Neural progenitor cell (in vitro differentiated cells): ENCODE measurements at places on chromosomes 1 and 21. TPM values are rescaled to one million over a fixed set of nuclear protein-coding genes. Genes with fewer than 3 reads are reported as not detected.

DNA sequence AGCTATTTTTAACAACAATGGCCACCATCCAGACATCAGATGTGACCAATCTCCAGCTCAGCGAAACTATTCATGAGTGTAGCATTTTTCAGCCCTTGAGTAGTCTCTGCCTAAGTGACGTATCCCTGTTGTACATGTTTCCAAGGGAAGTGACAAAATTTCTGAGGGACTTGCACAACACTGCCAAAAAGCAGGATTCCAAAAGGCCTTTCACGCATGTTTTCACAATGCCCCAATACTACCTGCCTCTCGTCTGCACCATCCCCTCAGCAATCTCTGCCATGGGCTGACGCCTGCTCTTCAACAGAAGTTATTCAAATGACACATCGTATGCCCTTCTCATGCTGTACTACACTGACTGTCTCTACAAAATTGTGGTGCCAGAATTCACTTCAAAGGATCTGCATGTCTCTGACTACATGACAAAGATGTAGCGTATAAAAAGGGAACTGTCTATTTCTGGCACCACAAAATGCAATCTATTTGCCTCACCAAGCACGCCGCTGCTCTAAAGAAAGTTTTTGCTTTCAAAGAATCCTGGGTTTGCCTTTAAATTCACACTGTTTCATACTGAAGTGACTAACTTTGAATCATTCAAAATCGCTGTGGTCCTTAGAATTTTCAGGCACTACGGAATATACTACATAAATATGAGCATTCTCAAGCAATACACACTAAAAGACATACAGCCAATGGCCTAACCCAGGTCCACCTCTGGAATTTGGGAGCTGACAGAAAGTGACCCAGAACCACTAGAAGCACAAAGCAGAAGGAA, 32.9 kb downstream of the JAK1 start:
- no peaks in the 10 kb centered on the region for H3K27me3 ChIP-seq
- no peak overlapping the region for H3K4me3 ChIP-seq
- DNase-seq: no peak
- H3K4me1 ChIP-seq: peaks cover under 1% of the 10 kb centered on the region
- H3K27ac ChIP-seq: no peak overlapping the region

DNA sequence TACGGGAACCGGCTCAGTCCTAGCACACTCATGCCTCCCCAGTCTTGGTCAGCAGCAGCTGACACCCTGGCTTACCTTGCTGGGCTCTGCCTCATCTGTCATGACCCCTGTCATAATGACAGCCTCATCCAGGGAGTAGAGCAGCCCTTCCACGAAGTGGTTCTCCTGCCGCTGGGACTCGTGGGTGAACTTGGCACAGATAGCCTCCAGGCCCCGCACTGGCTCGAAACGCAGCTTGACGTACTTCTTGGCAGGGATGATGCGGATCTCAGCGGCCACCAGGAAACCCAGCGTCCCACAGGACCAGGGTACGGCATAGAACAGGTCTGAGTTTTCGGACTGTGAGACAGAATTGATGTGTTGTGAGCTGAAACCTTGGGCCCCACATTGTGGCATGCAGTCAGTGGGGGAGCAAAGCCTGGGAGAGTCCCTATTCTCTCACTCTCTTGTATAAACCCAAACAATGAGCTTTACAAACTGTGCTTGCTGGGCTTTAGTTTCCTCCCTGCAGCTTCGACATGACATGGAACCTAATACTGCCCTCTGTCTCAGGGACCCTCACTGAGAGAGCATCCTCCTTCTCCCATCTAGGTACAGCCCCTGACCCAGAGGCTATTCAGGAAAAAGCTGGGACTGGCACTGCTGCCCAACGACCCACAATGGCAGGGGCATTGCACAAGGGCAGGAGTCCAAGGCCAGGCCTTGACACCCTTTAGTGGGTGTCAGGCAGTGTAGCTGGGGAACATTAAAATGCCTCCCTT, 15.5 kb downstream of the DHCR24 start:
- H3K27ac ChIP-seq: no peak overlapping the region
- H3K4me1 ChIP-seq: peaks cover 10% of the 10 kb centered on the region
- peaks cover 19% of the 10 kb centered on the region for H3K36me3 ChIP-seq
- H3K4me3 ChIP-seq: no peak overlapping the region
- no peak for DNase-seq

ADAMTS1 gene
- total RNA-seq: 6.7 and 7.5 TPM in 2 replicates

- DNase-seq: no peak
- H3K4me3 ChIP-seq: no peak overlapping the region
- H3K4me1 ChIP-seq: no peaks in the 10 kb centered on the region
- H3K36me3 ChIP-seq: no peaks in the 10 kb centered on the region
- no peak overlapping the region for H3K27ac ChIP-seq
Observed at GRCh38 chr1:116106646-116107045, 4.6 kb upstream of the MAB21L3 start.

DNA sequence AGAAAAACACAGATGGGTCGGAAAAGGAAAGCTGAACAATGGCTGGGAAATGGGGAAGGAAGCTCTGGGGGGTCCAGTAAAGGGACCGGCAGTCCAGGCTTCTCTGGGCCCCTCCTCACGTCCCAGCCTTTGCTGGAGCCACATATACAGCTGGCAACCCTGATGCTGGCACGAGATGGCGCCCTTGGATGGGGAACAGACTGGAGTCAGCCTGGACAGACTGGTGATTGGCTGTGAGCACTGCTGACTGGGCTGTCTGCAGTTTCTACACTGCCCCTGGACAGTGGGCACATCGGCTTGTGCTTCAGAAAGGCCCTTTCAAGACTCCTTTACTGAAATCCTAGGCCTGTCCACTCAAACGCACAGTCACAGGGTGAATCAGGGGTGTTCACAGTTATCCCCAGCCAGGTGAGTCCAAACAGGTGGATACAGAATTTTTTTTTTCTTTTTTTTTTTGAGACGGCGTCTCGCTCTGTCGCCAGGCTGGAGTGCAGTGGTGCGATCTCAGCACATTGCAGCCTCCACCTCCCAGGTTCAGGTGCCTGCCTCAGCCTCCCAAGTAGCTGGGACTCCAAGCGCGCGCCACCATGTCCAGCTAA, 31.1 kb upstream of the ZBTB40 start:
- H3K36me3 ChIP-seq: no peaks in the 10 kb centered on the region
- DNase-seq: peak; percentile 89
- H3K4me3 ChIP-seq: no peak overlapping the region
- H3K27me3 ChIP-seq: peaks cover 6% of the 10 kb centered on the region
- H3K4me1 ChIP-seq: no peaks in the 10 kb centered on the region
- no peak overlapping the region for H3K27ac ChIP-seq

GRCh38 chr21:29221253-29221744, 77.4 kb upstream of the BACH1 start:
- H3K4me3 ChIP-seq: no peak overlapping the region
- no peak overlapping the region for H3K27ac ChIP-seq
- H3K27me3 ChIP-seq: no peaks in the 10 kb centered on the region
- H3K36me3 ChIP-seq: no peaks in the 10 kb centered on the region

GRCh38 chr1:226497991-226498639, 50.4 kb upstream of the STUM start:
- no peaks in the 10 kb centered on the region for H3K27me3 ChIP-seq
- peak overlapping the region; percentile 46 for H3K27ac ChIP-seq
- no peaks in the 10 kb centered on the region for H3K36me3 ChIP-seq
- H3K4me1 ChIP-seq: peaks cover 10% of the 10 kb centered on the region
- no peak overlapping the region for H3K4me3 ChIP-seq

PLEKHN1 gene
- total RNA-seq: 0.09 TPM in 1 of 2 replicates, not detected in the other

- H3K27ac ChIP-seq: no peak overlapping the region
- no peak overlapping the region for H3K4me3 ChIP-seq
- DNase-seq: peak; percentile 16
- H3K27me3 ChIP-seq: no peaks in the 10 kb centered on the region
Observed at GRCh38 chr1:16405441-16405840, 31.8 kb downstream of the SPATA21 start.

DYRK1A gene
- 104 and 108 TPM in 2 replicates for total RNA-seq

DNA sequence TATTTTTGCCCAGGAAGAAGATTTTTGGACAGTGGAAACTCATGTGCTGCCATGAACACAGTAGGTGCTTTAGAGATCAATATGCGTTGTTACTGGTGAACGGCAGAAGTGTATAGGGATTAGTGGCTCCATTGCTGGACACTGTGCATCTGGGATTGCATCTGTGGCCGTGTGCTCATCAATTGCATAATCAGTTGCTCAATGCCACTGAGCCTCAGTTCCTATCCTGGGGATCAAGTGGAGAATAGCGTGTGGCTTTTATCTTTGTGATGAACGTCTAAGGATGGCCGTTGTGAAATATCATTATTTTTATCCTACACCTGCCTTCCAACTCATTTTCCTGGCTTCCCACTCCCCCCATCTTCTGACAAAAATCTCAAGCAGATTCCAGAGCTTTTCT, 5.4 kb downstream of the TNN start:
- H3K27ac ChIP-seq: no peak overlapping the region
- DNase-seq: no peak
- H3K36me3 ChIP-seq: no peaks in the 10 kb centered on the region
- H3K4me3 ChIP-seq: no peak overlapping the region
- H3K27me3 ChIP-seq: no peaks in the 10 kb centered on the region
- no peaks in the 10 kb centered on the region for H3K4me1 ChIP-seq

GRCh38 chr1:7135493-7135892, 350.2 kb downstream of the CAMTA1 start:
- H3K4me3 ChIP-seq: no peak overlapping the region
- no peaks in the 10 kb centered on the region for H3K4me1 ChIP-seq
- H3K27me3 ChIP-seq: no peaks in the 10 kb centered on the region
- no peak overlapping the region for H3K27ac ChIP-seq

FCRL4 gene
- not detected in 2 replicates for total RNA-seq

CD48 gene
- not detected in 2 replicates for total RNA-seq

GRCh38 chr1:11649624-11650330, 4.5 kb downstream of the FBXO2 start:
- no peak overlapping the region for H3K27ac ChIP-seq
- no peak for DNase-seq
- H3K4me3 ChIP-seq: peak overlapping the region; percentile 16

DNAH14 gene
- 64.8 and 118 TPM in 2 replicates for total RNA-seq

GRCh38 chr21:38486221-38486620, 12.1 kb downstream of the ERG start:
- peaks cover 29% of the 10 kb centered on the region for H3K4me1 ChIP-seq
- H3K27ac ChIP-seq: no peak overlapping the region
- H3K4me3 ChIP-seq: no peak overlapping the region
- H3K27me3 ChIP-seq: no peaks in the 10 kb centered on the region
- H3K36me3 ChIP-seq: no peaks in the 10 kb centered on the region

- peaks cover 51% of the 10 kb centered on the region for H3K4me1 ChIP-seq
- H3K27me3 ChIP-seq: peaks cover 100% of the 10 kb centered on the region
- peak overlapping the region; percentile 48 for H3K4me3 ChIP-seq
Observed at GRCh38 chr1:46488343-46489168, 1.1 kb upstream of the DMBX1 start.

DNA sequence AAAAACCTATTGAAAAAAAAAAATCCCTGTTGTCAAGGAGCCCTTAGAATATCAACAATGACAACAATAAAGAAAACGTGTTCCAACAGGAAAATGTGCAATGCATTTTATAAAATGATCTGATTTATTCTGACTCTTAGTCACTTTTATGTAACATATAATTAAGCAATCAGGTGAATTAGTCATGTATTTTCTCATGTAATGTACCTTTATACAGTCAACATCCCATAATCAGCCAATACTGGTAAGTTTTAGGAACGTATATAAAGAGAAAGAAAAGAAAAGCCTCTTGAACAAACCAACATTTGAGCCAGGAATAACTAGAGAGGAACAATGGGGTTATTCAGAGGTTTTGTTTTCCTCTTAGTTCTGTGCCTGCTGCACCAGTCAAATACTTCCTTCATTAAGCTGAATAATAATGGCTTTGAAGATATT, at the start of gene CLCA4:
TSS of gene CLCA4 (plus strand) at position 292 of the 435 bp plus-strand sequence. CDS start at position 334, 42 bp downstream.
- H3K27me3 ChIP-seq: no peaks in the 10 kb centered on the region
- H3K36me3 ChIP-seq: no peaks in the 10 kb centered on the region
- no peak within 1 kb of the TSS for H3K4me3 ChIP-seq
- no peak for DNase-seq

DNA sequence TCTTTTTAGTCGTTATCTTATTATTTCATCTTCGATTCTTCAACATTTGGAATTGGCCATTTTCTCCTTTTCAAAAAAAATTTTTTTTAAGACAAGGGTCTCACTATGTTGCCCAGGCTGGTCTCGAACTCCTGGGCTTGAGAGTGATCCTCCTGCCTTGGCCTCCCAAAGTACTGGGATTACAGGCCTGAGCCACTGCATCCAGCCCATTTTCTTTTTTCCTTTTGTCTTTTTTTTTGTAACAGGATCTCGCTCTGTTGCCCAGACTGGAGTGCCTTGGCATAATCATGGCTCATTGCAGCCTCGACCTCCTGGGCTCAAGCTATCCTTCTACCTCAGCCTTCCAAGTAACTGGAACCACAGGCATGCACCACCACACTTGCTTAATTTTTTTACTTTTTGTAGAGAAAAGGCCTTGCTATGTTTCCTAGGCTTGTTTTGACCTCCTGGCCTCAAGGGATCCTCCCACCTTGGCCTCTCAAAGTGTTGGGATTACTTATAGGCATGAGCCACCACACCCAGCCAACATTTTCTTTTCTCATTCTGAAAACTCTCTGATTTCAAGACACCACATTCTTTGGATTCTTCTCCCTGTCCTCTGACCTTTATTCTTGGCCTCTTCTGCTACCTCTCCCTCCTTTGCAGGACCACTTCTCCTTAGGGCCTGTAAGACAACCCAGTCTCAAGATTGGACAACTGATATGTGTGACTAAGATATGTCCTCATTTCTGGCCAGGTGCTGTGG, 6.0 kb upstream of the MAP1LC3C start:
- DNase-seq: no peak
- H3K4me3 ChIP-seq: no peak overlapping the region
- no peaks in the 10 kb centered on the region for H3K27me3 ChIP-seq

GRCh38 chr1:153548722-153549688, at the start of gene S100A3:
Gene S100A3, minus strand, starts transcription at chr1:153549258. Its CDS starts 773 bp downstream, at chr1:153548485.
- no peak within 1 kb of the TSS for H3K27ac ChIP-seq
- H3K4me1 ChIP-seq: peaks cover 30% of the 10 kb centered on the region
- H3K36me3 ChIP-seq: no peaks in the 10 kb centered on the region
- no peaks in the 10 kb centered on the region for H3K27me3 ChIP-seq

GRCh38 chr1:9075022-9075421, 5.6 kb upstream of the SLC2A5 start:
- no peak for DNase-seq
- no peaks in the 10 kb centered on the region for H3K36me3 ChIP-seq
- H3K27me3 ChIP-seq: no peaks in the 10 kb centered on the region
- H3K4me3 ChIP-seq: no peak overlapping the region
- peaks cover 4% of the 10 kb centered on the region for H3K4me1 ChIP-seq

TRABD2B gene
- total RNA-seq: 0.09 and 0.34 TPM in 2 replicates

RAB42 gene
- total RNA-seq: 2.2 and 4.2 TPM in 2 replicates

- H3K27ac ChIP-seq: no peak overlapping the region
- H3K4me3 ChIP-seq: no peak overlapping the region
- no peaks in the 10 kb centered on the region for H3K27me3 ChIP-seq
- no peaks in the 10 kb centered on the region for H3K36me3 ChIP-seq
- no peaks in the 10 kb centered on the region for H3K4me1 ChIP-seq
- no peak for DNase-seq
Observed at GRCh38 chr1:71196685-71197084, 115.8 kb upstream of the ZRANB2 start.

PGM1 gene
- total RNA-seq: 22.7 and 29.0 TPM in 2 replicates

KCNQ4 gene
- 0.87 TPM in 1 of 2 replicates, not detected in the other for total RNA-seq

TMEM61 gene
- not detected in 2 replicates for total RNA-seq

DNA sequence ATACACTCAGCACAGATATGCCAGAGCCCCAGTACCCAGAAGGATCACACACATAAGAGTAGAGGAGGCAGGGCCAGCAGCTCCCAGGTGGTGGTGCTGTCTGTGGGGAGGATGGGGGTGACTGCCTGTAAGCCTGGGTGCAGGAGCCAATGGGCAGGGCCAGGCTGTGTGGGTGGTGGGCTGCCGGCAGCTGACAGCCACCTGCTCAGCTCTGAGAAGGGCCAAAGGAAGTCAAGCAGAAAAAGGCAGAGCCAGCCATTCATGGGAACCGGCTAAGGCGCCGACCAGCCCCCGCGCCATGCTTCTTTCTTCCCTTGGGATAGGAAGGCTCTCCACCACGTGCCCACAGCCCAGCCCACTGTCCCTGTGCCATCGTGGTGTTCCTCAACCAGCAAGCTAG, 14.1 kb downstream of the PIK3C2B start:
- no peak overlapping the region for H3K27ac ChIP-seq
- no peak overlapping the region for H3K4me3 ChIP-seq
- H3K4me1 ChIP-seq: peaks cover 35% of the 10 kb centered on the region

VHLL gene
- total RNA-seq: 0.34 TPM in 1 of 2 replicates, not detected in the other
